ENCODE measurements at places on chromosomes 7 and 10.

DNA sequence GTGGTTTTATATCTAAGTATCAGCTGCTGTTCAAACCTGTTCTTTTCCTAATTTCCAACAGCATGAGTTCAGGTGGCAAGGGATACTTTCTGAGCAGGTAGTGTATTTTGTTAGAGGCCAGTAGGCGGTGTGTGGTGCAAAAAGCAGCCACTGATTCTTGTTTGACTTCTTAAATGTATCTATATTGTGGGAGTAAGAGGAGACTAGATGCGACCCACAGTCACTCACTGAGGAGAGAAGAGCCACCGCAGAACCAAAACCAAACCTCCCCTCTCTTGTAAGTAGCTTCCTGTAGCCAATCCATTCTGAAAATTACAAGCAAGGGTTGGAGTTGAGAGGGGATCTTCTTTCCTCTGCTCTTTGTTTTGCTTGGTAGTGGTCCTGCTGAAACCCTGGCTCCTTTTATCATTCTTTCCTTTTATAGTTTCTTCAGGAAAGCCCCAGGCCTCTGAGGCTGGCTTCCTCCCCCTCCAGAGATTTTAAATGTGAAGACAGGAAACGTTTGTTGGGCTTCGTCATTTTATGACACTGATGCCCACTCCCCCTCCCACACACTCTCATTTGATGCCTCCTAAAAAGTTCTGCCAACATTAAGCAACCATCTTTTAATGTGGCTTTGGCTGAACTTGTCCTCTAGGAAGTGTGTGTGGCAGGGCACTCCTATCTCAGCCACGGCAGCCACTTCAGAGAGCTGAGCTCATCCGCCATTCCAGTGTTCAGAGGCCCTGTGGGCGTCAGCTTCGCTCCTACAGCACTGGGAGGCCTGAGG lies 566.0 kb downstream of the SUGCT start:
- DNase-seq, result no peak

DNA sequence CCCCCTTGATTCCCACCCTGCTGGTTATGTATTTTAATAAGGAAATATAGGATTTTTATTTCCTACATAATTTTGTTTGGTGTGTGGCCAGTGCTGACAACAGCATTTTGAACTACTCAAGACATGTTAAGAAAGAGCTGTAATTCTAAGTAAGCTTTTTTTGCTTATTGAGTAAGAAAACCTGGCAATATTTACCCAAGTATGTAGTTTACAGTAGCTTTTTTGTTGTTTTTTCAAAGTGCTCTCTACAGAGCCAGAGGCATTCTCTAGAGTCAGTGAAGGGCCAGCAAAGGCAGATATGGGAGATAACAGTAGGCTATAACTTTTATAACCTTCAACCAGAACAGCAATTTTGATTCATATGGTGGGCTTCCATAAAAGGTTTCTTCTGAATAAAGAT lies 63.2 kb upstream of the TMEM168 start:
- no peak for DNase-seq

GRCh38 chr7:114130866-114131265 lies 212.1 kb upstream of the PPP1R3A start:
- DNase-seq, result no peak

GRCh38 chr10:111275091-111275490 lies 198.3 kb downstream of the ADRA2A start:
- no peak for DNase-seq

- DNase-seq, result no peak
These were observed 49.3 kb downstream of the PTPRN2 start for GRCh38 chr7:158538156-158538946.

DNA sequence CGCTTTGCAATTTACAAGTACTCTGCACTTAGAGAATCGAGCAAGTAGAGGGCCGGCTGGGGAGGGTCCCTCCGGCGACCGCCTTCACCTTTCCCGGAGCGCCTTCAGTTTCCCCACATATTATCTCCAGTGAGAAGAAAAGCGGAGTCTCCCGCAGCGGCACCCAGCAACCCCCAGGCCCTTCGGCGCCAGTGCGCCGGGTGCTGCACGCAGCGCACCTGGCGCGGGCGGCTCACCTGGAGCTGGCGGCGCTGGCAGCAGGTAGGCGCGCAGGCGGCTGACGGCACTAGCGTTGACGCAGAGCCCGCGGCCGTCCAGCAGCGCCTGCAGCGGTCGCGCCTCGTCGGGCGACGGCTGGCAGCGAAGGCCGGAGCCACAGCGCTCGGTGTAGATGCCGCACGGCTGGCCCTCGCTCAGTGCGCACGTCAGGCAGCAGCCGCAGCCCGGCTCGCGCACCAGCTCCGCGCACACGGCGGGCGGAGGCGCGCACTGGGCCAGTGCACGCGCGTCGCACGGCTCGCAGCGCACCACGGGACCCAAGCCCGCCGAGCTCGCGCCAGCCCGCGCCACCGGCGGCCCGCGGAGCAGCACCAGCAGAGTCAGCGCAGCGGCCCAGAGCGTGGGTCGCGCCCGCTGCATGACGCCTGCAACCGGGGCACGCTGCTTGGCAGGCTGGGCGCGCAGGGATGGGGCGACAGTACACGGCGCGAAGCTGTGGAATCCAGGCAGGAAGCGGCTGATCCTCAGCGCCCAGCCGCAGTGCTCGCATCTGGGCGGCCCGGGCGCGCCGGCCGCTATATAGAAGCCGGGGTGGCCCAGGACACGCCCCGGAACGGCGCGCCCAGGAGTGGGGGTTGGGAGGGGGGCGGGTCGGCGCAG lies at the start of gene IGFBP3:
Gene IGFBP3, minus strand, starts transcription at position 771 of the 879 bp plus-strand sequence. Its CDS starts 132 bp downstream, at position 639.
- peak; percentile 51 for DNase-seq

- DNase-seq, result no peak
These were observed 24.2 kb upstream of the SLC29A3 start for GRCh38 chr10:71294856-71295255.

- no peak for DNase-seq
These were observed 16.4 kb downstream of the GSDME start for GRCh38 chr7:24740871-24741270.

DNA sequence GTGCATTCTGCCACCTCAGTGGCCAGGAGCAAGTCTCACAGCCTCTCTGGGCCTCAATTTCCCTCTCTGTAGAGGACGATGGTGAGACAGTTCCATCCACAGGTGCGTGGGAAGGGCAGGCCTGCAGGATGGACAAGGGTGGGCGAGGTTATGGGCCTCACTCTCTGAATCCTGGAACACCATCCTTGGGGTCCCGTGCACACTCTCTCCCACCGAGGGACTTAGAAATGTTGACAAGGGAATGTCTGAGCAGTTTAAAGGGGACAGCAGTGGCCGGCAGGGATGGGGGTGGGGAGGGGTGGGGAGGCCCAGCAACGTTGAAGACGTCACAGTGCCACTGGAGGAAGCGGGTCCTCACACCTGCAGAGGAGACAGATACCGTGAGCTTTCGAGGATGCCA lies 111.5 kb downstream of the FOXL3 start:
- no peak for DNase-seq

DNA sequence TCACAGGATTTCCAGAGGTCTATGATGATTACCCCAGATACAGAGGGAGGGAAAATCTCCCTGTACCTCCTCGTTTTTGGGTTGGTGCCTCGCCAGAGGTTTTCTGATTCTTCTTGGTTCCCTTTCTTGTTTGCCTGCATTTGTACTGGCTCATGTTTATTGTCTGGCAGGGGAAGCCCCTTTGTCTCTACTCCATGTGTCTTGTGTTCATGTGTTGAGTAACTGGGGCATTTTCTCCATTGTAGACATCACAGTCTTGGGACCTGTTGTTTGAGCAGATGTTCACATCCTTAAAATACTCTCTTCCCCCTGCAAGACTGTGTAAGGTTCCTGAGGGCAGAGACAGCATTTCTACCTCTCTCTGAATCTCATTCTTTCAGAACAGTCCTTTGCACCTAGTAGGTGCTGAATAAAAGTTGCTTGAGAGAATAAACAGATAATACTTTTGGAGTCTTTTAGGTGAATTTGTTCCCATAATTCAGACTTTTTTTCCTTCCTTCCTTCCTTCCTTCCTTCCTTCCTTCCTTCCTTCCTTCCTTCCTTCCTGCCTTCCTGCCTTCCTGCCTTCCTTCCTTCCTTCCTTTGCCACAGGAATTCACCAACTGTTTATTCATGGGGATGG lies 25.1 kb downstream of the CDK14 start:
- no peak for DNase-seq

GRCh38 chr7:53209129-53209528 lies 173.7 kb downstream of the POM121L12 start:
- no peak for DNase-seq

- no peak for DNase-seq
These were observed 284.7 kb downstream of the CAMK1D start for GRCh38 chr10:12633776-12634620.

DNA sequence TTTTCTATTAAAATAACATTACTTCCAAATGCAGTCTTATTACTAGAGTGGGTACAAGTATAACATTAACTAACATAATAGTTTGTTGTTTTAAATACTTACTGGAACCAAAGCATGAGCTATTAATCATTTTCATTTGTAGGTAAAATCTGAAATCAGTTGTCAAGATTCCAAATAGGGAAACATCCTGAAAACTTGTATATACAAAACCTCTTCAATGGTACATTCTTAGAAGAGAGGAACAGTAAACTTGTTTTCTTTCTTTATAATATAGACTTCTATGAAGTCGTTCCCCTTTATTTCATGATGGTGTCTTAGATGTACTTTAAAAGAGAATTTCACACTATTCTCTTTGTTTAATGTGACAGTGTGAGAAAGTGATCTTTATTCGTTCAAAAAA lies 85.9 kb downstream of the VTI1A start:
- no peak for DNase-seq

DNA sequence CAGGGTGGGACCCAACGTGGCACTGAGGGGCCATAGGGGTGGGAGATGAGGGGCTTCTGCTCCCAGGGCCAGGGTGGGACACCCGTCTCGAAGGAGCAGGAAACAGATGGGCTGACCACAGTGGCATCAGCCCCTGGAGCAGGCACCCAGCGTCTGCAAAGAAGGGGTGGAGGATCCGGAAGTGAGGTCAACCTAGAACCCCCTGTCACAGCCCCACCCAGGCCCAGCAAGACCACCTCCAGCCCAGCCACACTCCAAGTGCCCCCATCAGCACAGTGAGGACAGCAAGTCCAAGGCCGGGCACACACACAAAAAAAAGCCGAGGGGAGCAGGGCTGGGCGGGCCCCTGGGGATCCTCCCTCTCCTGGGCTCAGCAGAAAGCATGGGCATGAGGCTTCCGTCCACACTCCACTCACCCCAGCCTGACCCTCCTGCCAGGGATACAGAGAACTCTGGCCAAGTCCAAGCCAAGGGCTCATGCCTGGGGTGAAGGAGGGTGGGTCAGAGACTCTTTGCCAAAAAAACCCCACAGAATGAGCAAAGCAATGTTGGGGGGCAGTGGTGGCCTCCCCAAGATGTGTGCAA lies 111.0 kb downstream of the FOXL3 start:
- no peak for DNase-seq

- DNase-seq, result no peak
These were observed 112.3 kb downstream of the CACNA2D1 start for GRCh38 chr7:82331234-82331633.

DNA sequence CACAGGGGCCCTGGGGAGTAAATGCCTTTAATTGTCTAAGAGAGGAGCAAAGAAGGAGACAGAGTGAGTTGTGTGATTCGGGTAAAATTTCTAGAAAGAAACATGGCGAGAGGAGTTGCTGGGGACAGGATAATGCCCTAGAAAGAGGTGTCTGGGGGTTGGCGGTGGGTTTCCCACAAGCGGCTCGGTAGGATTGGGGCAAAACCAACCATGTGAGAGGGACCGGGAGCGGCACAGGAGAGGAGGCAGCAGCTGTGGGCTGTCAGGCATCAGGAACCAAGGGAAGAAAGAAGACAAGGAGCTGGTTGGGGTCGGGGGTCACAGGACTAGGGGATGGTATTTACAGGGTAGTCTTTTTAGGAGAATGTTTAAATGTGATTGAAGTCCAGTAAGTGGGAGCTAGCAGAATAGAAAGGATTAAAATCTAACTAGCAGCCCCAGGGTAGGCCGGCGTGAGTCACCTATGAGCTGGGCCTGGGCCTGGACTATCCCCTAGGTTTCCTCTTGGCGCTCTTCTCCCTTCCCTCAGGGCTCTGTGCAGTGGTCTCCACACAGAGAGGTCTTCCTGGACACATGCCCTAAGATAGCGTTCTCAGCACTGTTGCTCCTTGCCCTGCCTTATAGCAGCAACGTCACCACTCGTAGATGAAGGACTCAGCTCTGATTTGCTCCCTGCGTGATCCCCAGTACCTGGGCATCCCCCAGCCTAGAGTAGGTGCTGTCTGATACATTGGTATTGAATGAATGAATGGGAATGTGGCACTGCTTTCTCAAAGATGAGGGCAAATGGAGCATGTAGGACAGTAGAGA lies 32.6 kb downstream of the IKZF1 start:
- no peak for DNase-seq

DNA sequence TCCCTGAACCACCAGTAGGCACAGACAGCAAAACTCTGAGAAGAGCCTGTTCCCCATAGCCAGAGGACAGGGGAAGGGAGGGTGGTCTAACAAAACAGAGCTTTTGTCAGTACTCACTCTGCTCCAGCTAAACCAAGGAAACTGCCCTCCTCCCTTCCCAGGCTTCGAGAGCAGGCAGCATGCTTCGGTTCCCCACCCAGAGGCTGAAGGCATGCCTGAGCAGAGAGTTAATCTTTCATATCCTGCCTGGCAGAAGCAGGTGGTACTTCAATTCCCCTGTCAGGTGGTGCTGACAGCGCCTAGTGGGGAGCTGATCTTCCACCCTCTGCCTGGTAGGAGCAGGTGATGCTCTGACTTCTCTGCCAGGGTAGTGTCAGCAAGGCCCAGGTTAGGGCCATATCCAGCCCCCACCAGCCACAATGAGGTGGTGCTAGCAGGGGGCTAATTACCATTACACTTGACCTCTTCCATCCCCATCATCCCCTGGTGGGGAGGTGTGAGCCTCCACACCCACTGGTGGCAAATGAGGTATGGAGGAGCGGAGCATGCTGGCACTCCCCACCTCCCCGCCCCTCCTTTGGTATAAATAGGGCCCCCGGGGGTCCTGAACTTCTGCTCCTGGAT lies 35.1 kb downstream of the SDK1 start:
- no peak for DNase-seq

DNA sequence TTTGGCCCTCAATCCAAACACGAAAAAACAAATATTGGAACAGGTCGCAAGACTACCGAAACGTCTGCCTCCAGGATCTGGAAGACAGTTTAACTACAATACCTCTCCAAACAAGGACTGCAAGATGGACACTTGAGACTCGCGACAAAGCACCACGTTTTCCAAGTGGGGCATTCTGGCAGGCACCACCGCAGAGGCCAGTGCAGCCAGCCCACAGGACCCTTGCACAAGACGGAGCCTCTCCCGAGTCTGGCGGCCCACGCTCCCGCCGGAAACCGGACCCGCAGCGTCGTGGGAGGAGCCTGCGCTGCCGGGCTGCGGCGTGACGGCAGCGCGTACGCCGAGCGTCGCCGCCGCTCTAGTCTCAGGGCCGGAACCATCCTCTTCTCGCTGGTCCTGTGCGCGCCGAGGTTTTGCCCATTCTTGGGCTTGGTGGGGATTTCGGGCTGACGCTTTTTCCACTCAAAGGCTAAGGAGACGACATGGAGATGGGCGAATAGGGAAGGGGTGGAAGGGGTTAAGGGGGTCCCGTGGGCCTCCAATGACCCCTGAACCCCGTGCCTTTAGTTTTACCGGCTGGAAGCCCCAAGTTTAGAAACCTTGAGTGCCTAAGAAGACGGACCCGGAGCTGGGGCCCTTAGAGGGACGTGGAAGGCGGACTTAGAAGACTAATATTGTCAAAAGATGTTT lies at the start of gene ORC5:
Gene ORC5, minus strand, starts transcription at position 283 of the 690 bp plus-strand sequence. Its CDS starts 109 bp downstream, at position 174.
- peak; percentile 82 for DNase-seq
